ENCODE measurements at places on chromosomes 7 and 10. TPM values are rescaled to one million over a fixed set of nuclear protein-coding genes. Genes with fewer than 3 reads are reported as not detected.

- no peaks in the 10 kb centered on the region for H3K36me3 ChIP-seq
- H3K4me3 ChIP-seq, result no peak overlapping the region
- no peak for DNase-seq
- H3K4me1 ChIP-seq, result no peaks in the 10 kb centered on the region
- H3K27ac ChIP-seq, result no peak overlapping the region
These were observed 177.8 kb downstream of the CSTF2T start for GRCh38 chr10:51521605-51522004.

- no peak overlapping the region for H3K4me3 ChIP-seq
- no peak for DNase-seq
- H3K36me3 ChIP-seq, result no peaks in the 10 kb centered on the region
- no peak overlapping the region for H3K27ac ChIP-seq
- H3K4me1 ChIP-seq, result no peaks in the 10 kb centered on the region
These were observed 26.4 kb downstream of the C10orf71 start for GRCh38 chr10:49325131-49325915.

GRCh38 chr7:137942484-137943115 is 59.3 kb downstream of the CREB3L2 start:
- no peak overlapping the region for H3K27ac ChIP-seq
- H3K4me1 ChIP-seq, result peaks cover 11% of the 10 kb centered on the region
- no peak for DNase-seq
- no peaks in the 10 kb centered on the region for H3K36me3 ChIP-seq

The ASZ1 gene
- total RNA-seq, result not detected

The XRCC2 gene
- total RNA-seq, result 16.6 TPM

The TEX36 gene
- not detected for total RNA-seq
